ENCODE measurements at places on chromosomes 6 and 20.

GRCh38 chr20:1489764-1490436 is 1.3 kb downstream of the SIRPB2 start:
- no peak overlapping the region for H3K4me3 ChIP-seq
- no peak overlapping the region for H3K27ac ChIP-seq
- ATAC-seq: no peak
- H3K27me3 ChIP-seq: peaks cover 27% of the 10 kb centered on the region

- no peaks in the 10 kb centered on the region for H3K36me3 ChIP-seq
- no peak for ATAC-seq
- no peak overlapping the region for H3K27ac ChIP-seq
- no peaks in the 10 kb centered on the region for H3K27me3 ChIP-seq
These were observed 408.5 kb upstream of the RGS17 start for GRCh38 chr6:153539602-153540001.

- no peaks in the 10 kb centered on the region for H3K27me3 ChIP-seq
- no peak for ATAC-seq
- H3K4me1 ChIP-seq: no peaks in the 10 kb centered on the region
- no peaks in the 10 kb centered on the region for H3K36me3 ChIP-seq
These were observed 366.8 kb upstream of the KHDRBS2 start for GRCh38 chr6:62652692-62653328.

GRCh38 chr6:13766201-13766634 is 48.1 kb downstream of the MCUR1 start:
- no peaks in the 10 kb centered on the region for H3K36me3 ChIP-seq
- peaks cover 13% of the 10 kb centered on the region for H3K27me3 ChIP-seq
- peaks cover 47% of the 10 kb centered on the region for H3K4me1 ChIP-seq
- H3K27ac ChIP-seq: no peak overlapping the region

GRCh38 chr6:136014454-136015437 is 163.2 kb downstream of the PDE7B start:
- no peak overlapping the region for H3K4me3 ChIP-seq
- no peaks in the 10 kb centered on the region for H3K36me3 ChIP-seq
- no peak for ATAC-seq
- no peak overlapping the region for H3K27ac ChIP-seq
- no peaks in the 10 kb centered on the region for H3K27me3 ChIP-seq
- H3K4me1 ChIP-seq: no peaks in the 10 kb centered on the region

DNA sequence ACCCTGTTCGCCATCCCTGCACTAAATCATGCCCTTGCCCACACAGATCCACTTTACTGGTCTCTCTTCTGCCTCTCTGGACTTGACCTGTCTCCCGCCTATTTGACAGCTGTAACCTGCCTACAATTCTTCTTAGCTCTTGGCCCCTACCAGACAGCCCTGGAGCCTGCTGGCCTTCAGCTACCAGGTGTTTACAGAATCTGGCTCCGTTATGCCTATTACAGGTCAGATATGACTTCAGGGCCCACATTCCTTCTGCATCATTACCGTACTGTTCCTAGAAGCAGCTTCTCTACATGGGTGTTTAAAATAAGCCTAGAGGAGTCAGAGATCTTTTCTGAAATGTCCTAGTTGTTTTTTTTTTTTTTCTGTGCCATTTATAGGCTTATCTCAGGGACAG is 45.4 kb upstream of the CCN6 start:
- H3K36me3 ChIP-seq: no peaks in the 10 kb centered on the region
- H3K27ac ChIP-seq: no peak overlapping the region

GRCh38 chr20:8946036-8946940 is 122.6 kb upstream of the PLCB4 start:
- H3K27ac ChIP-seq: no peak overlapping the region
- ATAC-seq: no peak
- no peaks in the 10 kb centered on the region for H3K36me3 ChIP-seq
- no peaks in the 10 kb centered on the region for H3K27me3 ChIP-seq
- no peaks in the 10 kb centered on the region for H3K4me1 ChIP-seq
- H3K4me3 ChIP-seq: no peak overlapping the region

GRCh38 chr6:33840048-33840926 is 36.5 kb upstream of the MLN start:
- H3K4me3 ChIP-seq: no peak overlapping the region
- peaks cover 45% of the 10 kb centered on the region for H3K27me3 ChIP-seq
- H3K4me1 ChIP-seq: peaks cover 9% of the 10 kb centered on the region
- peak; percentile 59 for ATAC-seq

GRCh38 chr20:24764027-24764793 is 184.9 kb upstream of the CST7 start:
- no peak for ATAC-seq
- H3K4me3 ChIP-seq: no peak overlapping the region
- peaks cover 6% of the 10 kb centered on the region for H3K27me3 ChIP-seq
- H3K4me1 ChIP-seq: peaks cover 15% of the 10 kb centered on the region
- no peaks in the 10 kb centered on the region for H3K36me3 ChIP-seq

DNA sequence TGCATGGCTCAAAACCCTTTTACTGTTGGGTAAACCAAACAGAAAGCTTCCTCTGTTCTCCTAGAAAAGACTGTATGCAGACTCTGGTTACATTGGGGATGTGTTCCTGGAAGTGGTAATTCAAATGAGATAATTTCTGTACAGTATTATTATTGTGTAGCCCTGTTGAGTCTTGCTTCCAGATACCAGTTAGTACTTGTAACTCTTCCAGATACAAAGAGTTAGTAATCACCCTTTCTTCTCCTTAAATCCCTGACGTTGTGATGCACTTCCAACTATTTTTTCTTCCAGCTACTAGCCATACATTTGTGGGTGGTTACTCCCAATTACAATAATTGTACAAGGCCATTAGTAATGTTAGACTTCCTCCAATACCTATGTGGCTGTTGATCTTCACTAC is 42.3 kb upstream of the GRIK2 start:
- no peak overlapping the region for H3K4me3 ChIP-seq
- ATAC-seq: no peak
- no peaks in the 10 kb centered on the region for H3K27me3 ChIP-seq
- H3K36me3 ChIP-seq: no peaks in the 10 kb centered on the region

DNA sequence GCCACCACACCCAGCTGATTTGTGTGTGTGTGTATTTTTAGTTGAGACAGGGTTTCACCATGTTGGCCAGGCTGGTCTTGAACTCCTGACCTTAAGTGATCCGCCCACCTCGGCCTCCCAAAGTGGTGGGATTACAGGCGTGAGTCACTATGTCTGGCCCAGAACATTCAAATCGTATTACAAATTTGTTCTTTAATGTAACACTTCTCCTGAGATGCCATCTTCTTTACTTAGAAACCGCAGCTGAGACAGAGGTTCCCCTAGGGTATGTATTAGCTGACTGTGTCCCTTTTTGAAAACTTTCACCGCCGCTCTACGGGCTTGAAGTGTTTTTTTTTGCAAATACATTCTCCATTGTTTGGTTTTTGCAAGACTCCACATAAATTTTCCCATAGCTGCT is 62.6 kb downstream of the TOX2 start:
- no peak overlapping the region for H3K27ac ChIP-seq
- H3K4me3 ChIP-seq: no peak overlapping the region
- H3K27me3 ChIP-seq: peaks cover 10% of the 10 kb centered on the region
- no peak for ATAC-seq

- no peak overlapping the region for H3K27ac ChIP-seq
- H3K4me1 ChIP-seq: no peaks in the 10 kb centered on the region
- no peak overlapping the region for H3K4me3 ChIP-seq
- no peaks in the 10 kb centered on the region for H3K36me3 ChIP-seq
- no peaks in the 10 kb centered on the region for H3K27me3 ChIP-seq
These were observed 323.2 kb downstream of the ADGRB3 start for GRCh38 chr6:68958327-68958726.

DNA sequence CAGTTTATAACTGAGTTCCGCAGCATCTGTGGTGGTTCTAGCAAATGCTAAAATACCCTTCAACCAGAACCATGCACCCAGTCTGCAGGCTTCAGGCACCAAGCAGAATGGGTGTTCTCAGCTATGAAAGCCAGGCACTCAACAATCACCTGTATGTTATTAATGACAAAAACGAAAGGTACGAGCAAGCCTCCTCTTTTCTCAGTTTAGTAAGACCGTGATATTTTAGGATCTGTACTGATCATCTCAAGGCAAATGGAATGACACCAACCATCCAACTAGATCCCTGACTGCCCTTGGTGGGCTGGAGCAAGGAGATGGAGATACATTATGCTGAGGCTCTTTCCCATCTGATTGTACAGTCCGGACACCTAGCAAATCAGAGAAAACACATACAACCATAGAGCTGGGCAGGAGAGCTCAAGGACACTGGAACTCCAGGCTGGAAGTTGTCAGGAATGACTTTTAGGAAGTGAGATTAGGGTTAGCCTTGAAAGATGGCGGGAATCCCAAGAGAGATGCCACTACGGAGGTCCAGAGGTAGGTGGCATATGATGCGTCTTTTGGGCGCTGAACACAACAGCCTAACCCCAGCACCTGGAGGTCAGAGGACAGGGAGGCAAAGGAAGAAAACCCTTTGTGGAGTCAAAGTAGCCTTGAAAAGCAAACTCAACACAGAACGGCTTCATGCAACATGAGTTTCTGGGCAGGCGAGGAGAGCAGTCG is 33.4 kb downstream of the SLC23A2 start:
- peaks cover 53% of the 10 kb centered on the region for H3K4me1 ChIP-seq
- H3K27ac ChIP-seq: peak overlapping the region; percentile 62
- no peak for ATAC-seq
- peaks cover 57% of the 10 kb centered on the region for H3K36me3 ChIP-seq
- no peak overlapping the region for H3K4me3 ChIP-seq

- H3K4me3 ChIP-seq: no peak overlapping the region
- no peaks in the 10 kb centered on the region for H3K36me3 ChIP-seq
- H3K27ac ChIP-seq: no peak overlapping the region
- no peak for ATAC-seq
- H3K4me1 ChIP-seq: peaks cover 36% of the 10 kb centered on the region
These were observed 67.3 kb downstream of the MDGA1 start for GRCh38 chr6:37630281-37630799.

GRCh38 chr6:90294614-90294988 is 2.0 kb downstream of the BACH2 start:
- H3K27me3 ChIP-seq: no peaks in the 10 kb centered on the region
- peak overlapping the region; percentile 92 for H3K4me3 ChIP-seq
- H3K27ac ChIP-seq: peak overlapping the region; percentile 84
- peaks cover 8% of the 10 kb centered on the region for H3K36me3 ChIP-seq
- H3K4me1 ChIP-seq: peaks cover 34% of the 10 kb centered on the region

DNA sequence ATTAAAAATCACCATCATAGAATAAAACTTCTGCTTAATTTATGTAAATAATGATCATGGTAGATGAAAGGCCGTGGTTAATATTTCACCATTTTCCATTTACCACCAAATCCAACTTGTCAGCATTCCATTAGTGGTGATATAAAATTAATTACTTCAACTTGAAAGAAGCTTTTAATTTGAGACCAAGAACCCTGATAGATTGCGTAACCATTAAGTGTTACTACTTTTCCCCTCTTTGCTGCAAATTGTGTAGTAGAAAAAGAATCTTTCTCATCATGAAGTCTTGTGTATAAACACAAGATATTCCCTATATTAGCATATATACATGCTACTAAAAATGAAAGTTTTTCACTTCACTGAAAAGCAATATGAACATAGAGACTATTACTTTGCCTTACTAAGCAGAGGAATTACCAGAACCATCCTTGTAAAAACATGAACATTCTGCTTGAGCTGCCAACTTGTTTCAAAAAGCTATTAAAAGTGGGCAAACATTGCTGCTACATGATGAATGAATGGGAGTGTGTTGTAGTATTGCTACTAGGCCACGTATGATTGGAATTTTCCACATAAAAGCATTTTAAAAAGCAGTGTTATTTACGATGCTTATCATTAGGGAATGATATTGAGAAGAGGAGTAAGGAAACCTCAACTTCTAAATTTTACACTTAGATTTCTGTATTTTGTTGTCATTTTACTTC is 35.0 kb downstream of the STX11 start:
- H3K27ac ChIP-seq: no peak overlapping the region
- no peak overlapping the region for H3K4me3 ChIP-seq

DNA sequence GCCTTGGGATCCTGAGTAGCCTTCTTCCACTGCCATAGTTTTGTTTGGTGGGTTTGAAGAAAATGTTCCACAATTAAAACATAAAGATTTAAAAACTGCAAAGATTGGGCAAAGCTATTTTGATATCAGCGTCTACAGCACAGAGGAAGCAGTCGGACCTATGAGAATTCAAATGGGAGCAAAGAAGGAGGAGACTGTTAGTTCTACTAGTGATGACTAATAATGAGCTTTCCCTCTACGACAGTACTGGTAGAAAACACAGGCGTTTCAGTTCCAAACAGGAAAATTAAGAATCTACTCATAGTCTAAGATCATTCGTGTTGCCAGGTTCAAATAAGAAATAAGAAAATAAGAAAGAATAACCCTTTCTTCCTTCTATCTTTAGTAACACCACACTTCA is 121.2 kb downstream of the INSM1 start:
- peaks cover 36% of the 10 kb centered on the region for H3K4me1 ChIP-seq
- ATAC-seq: peak; percentile 69
- peak overlapping the region; percentile 84 for H3K27ac ChIP-seq
- peak overlapping the region; percentile 37 for H3K4me3 ChIP-seq
- H3K36me3 ChIP-seq: peaks cover 36% of the 10 kb centered on the region

DNA sequence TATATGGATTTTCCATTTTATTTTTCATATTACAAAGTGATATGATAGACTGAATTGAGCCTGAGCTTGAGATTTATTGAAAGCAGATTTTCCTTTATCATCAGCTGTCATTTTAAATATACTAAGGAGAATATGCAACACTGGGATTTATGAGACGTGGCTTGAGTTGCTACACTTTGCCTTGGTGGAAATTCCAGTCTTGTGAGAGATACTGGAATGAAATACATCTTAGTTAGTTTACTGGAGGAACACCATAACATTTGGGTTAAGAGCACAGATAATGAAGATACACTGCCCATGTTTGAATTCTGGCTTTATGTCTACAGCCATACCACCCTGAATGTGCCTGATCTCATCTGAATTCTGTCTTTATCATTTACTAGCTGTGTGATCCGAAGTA is 86.5 kb upstream of the IFNGR1 start:
- H3K36me3 ChIP-seq: peaks cover 10% of the 10 kb centered on the region
- no peaks in the 10 kb centered on the region for H3K27me3 ChIP-seq
- ATAC-seq: no peak
- peaks cover 32% of the 10 kb centered on the region for H3K4me1 ChIP-seq

- peaks cover 6% of the 10 kb centered on the region for H3K36me3 ChIP-seq
- H3K27ac ChIP-seq: peak overlapping the region; percentile 90
- peak overlapping the region; percentile 25 for H3K4me3 ChIP-seq
- ATAC-seq: peak; percentile 95
- no peaks in the 10 kb centered on the region for H3K27me3 ChIP-seq
These were observed 69.2 kb upstream of the TBC1D7 start for GRCh38 chr6:13397359-13398068.

DNA sequence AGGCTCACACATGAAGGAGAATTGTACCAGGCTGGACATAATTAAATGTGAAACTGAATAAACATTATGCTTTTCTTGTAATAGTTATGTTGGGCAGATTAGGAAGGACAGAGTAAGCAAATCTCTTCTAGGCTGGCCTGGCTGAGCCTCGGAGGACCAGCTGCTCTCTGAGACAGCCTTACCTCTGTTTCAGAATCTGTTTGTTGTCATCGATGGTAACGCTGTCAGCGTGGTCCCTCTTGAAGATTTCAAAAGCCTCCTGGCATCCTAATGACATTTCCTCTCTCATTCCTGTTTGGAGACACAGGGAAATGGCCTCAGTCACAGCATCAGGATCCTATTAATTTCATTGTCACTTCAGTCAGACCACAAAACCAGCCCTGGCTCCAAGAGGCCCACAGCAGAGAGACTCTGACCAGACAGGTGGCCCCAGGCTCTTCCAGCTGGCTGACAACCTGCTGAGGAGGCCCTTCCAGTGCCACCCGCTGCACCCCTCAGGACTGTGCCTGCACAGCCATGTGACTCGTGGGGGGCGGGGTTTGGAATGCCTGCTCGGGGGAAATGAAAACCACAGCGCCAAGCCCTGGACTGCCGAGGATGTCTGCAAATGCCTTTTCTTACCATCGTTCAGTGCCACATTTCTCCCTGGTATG is 108.5 kb upstream of the KCNK16 start:
- H3K36me3 ChIP-seq: no peaks in the 10 kb centered on the region
- H3K27ac ChIP-seq: no peak overlapping the region
- H3K4me1 ChIP-seq: no peaks in the 10 kb centered on the region
- H3K27me3 ChIP-seq: peaks cover 24% of the 10 kb centered on the region
- no peak for ATAC-seq
